HT-29 (cell line): ENCODE measurements at places on chromosomes 12 and 14.

- no peak for DNase-seq
Observed at GRCh38 chr12:127588249-127588648, 678.7 kb upstream of the TMEM132C start.

DNA sequence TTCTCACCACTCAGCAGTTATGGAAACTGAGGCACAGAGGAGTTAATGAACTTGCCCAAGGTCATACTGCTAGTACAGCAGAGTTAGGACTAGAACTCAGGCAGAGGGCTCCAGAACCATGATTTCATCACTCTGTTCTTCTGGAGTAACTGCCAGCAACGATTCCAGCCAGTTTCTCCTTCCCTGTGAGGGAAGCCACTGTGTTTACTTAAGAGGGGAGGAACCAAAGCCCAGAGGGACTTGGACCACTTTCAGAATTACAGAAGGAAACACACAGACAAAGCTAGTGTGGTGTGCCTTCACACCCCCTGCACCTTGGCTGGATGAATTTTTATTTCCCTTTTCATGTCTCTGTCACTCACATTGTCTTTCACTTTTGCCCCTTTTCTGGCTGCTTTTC, 398.2 kb downstream of the DPF3 start:
- DNase-seq, result no peak

- DNase-seq, result no peak
Observed at GRCh38 chr12:113298861-113299545, 35.9 kb downstream of the SLC8B1 start.

- no peak for DNase-seq
Observed at GRCh38 chr12:6171409-6172015, 28.7 kb upstream of the CD9 start.

- no peak for DNase-seq
Observed at GRCh38 chr14:94795372-94795771, 25.5 kb upstream of the GSC start.

DNA sequence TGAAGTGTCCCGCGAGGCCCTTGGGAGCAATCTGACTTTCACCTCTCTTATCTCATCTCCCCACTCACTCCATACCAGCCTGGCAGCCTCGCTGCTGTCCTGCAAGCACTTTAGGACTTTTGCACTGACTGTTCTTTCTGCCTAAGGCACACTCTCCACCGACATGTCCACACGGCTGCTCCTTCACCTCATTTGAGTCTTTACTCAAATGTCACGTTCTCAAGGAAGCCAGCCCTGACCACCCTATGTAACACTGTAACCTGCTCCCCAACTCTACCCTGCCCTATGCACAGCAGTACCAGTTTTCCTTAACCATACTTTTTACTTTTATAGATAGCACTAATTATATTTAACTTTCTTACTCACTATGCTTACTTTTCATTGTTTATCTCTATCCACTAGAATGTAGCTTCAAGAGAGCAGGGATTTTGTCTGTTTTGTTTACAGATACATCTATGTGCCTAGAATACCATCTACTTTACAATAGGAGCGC, 32.0 kb downstream of the PRKD1 start:
- DNase-seq, result no peak

DNA sequence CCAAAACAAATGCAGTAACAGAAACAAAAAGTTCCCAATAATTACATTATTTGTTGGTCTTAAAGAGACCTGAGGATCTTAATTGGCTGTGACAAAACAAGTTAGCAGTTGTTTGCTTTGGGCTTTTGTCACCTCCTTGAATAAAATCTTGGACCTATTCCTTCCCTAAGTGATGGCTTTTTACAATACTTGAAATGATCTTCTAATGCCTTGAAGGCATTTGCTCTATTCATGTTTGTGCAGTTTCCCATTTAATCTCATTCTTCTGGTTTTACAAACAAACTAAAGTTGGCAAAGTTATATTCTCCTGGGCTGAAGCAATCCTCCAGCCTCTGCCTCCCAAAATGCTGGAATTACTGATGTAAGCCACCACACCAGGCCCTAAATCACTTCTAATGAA, 98.8 kb downstream of the OSBPL8 start:
- no peak for DNase-seq
